ENCODE measurements at places on chromosomes 5 and 9.

DNA sequence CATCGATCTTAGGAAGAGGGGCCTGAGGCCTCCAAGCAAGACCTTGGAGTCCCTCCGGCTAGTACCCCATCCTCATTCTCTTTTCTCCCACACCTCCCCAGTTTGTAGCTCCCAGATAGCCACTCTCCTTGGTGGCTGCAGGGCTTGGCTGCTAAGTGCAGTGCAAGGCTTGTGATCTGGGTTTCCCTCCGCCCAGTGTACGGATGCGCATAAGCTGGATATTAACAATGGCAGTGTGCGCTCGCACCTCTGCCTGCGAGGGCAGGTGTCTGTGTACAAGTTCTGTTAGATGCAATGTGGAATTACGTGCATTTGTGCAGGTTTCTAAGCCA lies 71.0 kb upstream of the TBCA start:
- DNase-seq = no peak

- DNase-seq = peak; percentile 85
These were observed at the start of gene TNIP1 for GRCh38 chr5:151080613-151081430. Gene TNIP1 (minus strand): TSS chr5:151081034. CDS start chr5:151065095, 15,939 bp downstream.

GRCh38 chr9:7549249-7549648 lies 250.3 kb downstream of the DMAC1 start:
- no peak for DNase-seq

DNA sequence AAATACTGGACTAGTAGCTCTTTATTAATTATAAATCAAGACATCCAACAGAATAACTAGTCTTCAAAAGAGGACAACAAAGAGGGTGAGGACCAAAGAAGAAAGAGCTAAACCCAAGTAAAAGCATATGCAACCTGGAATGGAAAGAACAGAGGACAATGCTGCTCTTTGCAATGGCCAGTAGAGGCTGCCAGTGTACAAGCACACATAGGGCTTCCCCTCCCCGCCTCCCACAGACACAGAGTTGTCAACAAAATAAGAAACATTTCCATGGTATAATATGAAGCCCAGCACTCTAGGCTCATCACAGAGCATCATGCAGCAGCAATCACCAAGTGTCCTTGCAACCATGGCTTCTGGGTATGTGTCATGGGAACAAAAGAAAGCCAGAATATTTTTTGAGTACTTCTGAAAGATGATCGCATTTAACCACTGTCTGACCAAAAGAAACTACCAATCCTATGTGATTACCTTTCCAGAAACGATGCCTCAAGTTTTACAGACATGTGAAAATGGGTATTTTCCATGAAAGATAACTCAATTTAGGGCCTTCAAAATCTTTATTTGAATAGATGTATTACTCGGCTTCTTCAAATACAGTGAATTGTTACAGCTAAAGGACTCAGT lies 58.1 kb downstream of the RFX3 start:
- peak; percentile 47 for DNase-seq

DNA sequence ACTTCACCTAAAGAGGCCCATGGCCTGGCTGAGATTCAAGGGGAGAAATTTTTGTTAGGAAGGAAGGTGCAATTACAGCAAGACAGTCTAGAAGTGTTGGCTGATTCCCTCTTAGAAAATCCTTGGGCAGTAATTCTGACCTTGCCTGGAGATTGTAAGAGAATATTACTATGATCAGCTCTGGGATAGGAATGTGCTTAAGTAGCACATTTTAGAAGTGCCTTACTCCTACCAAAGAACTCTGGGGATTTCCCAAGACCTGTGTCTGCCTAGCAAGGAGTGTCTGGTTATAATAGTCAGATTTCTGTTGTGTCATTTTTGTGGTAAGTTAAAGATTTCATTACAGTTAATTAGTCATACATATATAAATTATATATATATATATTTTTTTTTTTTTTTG lies 52.3 kb downstream of the NLN start:
- no peak for DNase-seq

GRCh38 chr5:93165559-93165958 lies 415.5 kb downstream of the NR2F1-AS1 start:
- DNase-seq = no peak

DNA sequence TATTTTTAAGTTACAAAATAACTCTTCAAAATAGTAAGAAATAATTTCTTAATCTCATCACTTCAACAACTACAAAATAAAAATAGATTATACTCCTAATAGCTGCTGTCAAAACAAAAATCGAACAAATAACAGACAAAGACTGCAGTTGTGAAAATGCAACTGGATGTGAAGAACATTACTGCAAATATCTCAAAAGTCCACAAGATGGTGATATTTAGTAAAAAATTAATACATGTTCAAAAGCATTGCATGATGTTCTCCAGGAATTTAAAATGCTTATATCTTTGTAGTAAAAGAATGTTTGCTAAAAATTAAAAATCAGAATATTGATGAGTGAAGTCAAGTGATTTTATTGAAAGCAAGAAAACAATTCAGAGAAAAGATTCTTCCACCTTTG lies 66.2 kb downstream of the MPDZ start:
- no peak for DNase-seq

- DNase-seq = no peak
These were observed 333.5 kb upstream of the ACTBL2 start for GRCh38 chr5:57816108-57816507.

DNA sequence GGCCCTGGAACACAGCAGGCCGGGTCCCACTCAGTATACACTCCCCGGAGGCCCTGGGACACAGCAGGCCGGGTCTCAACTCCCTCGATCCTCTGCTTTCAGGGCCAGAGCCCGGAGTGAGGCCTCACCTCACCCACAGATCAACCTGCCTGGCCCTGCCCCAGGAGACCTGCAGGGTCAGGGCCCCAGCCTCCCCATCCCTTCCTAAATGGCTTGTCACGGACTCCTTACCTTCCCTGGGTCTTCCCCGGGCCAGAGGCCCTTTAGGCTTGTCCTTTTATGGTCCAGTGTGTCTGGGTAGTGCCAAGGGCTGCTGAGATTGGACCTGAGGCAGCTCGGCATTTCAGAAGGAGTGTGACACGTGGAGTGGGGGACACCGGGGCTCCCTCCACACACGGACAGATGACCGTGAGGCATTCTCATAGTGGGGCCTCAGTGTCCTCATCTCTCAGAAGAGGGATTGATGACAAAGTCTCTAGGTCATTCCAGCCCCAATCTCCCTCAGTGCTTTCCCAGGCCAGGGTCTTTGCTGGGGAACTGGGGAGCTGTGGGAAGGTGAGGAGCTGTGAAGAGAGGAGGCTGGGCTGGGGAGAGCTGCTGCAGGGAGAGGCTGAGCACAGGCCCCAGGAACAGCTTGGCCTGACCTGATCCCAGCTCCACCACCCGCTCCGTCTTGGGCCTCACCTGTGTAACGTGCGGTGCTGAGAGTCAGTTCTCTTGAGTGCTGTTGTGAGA lies 18.0 kb upstream of the PLEKHG4B start:
- no peak for DNase-seq

GRCh38 chr5:79333852-79334557 lies 98.1 kb downstream of the JMY start:
- DNase-seq = no peak

- no peak for DNase-seq
These were observed at the start of gene PDCD1LG2 for GRCh38 chr9:5510360-5510931. Gene PDCD1LG2 (plus strand): TSS chr9:5510531. CDS start chr9:5522547, 12,016 bp downstream.

GRCh38 chr9:136711751-136712689 lies at the start of gene DIPK1B:
Gene DIPK1B (plus strand): TSS chr9:136712572. CDS start chr9:136712666, 94 bp downstream.
- no peak for DNase-seq

GRCh38 chr5:76528547-76529331 lies 94.5 kb downstream of the F2RL2 start:
- DNase-seq = no peak

GRCh38 chr5:10300246-10300645 lies 7.5 kb downstream of the CMBL start:
- no peak for DNase-seq

- DNase-seq = no peak
These were observed 18.4 kb downstream of the LSM11 start for GRCh38 chr5:157761690-157762621.

DNA sequence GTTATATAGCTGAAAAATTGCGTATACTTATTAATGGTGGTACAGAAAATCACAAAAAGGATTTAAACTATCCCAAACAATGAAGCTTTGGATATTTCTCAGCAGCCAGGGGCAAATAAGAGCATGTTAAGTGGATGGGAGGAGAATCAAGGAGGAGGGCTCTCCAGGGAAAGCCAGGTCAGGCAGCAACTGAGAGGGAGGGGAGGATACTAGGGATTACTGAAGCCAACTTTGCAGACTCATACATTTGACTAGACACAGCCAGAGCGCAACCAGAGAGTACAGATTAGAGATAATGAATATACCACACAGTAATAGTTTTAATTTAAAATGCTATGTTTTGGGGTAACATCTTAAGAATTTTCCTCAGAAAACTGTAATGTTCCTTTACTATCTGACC lies 360.2 kb downstream of the HCN1 start:
- DNase-seq = no peak

DNA sequence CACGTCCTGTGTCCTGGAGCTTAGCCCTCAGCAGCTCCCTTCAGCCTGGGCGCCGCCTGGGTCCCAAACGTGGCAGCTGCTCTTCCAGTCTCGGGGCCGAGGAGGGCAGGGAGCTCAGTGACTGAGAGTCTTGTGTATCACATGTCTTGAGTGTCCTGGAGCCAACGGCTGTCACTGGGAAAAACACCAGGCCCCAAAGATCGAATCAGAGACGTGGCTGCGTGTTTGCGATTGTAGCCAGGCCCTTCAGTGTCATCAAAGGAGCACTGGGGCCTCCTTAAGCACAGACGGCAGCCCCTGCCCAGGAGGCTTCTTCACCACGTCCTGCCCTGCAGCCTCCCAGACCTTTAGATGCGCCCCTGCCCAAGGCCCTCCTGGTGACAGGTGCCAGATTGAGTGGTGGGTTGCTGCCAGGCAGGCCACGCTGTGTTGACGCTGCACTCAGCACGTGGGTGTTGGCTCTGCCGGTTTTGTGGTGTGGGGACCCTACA lies 5.7 kb upstream of the EXOC3 start:
- DNase-seq = no peak

DNA sequence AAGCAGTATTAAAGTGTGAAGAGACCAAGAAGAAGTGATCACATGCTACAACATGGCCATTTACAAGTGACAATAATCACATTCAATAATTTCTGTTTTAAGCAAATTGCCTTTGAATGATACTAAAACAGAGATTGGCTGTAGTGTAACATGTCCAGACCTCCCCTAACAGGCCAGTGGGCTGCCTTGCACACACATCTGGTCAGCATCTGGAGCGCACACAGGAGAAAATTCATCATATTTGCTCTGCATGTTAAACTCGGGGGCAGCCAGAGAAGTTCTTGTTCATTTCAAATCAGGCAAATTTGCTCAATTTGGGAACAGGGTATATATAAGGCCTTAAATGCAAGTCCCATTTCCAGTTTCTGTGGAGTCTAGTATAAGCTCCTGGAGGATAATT lies 111.1 kb upstream of the FBXL7 start:
- no peak for DNase-seq

GRCh38 chr9:122318284-122318683 lies 52.5 kb upstream of the PTGS1 start:
- no peak for DNase-seq

DNA sequence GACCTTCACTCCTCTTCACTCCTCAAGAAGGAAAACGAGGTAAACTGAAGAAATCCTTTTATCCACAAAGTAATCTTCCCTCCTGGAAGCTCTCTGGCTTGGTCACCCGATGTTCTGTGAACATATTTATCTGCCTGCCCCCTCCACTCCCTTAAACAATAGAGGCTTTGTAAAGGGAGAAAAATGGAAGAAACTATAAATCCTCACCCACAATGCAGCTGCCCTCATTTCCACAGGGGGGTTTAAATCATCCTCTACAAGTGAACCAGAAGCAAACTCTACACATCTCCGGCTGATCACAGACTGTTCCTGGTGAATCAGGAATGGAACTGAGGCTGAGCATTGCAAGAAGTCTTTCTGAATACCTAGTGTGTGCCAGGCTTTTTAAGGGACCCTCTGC lies 7.2 kb downstream of the INSYN2B start:
- DNase-seq = no peak

DNA sequence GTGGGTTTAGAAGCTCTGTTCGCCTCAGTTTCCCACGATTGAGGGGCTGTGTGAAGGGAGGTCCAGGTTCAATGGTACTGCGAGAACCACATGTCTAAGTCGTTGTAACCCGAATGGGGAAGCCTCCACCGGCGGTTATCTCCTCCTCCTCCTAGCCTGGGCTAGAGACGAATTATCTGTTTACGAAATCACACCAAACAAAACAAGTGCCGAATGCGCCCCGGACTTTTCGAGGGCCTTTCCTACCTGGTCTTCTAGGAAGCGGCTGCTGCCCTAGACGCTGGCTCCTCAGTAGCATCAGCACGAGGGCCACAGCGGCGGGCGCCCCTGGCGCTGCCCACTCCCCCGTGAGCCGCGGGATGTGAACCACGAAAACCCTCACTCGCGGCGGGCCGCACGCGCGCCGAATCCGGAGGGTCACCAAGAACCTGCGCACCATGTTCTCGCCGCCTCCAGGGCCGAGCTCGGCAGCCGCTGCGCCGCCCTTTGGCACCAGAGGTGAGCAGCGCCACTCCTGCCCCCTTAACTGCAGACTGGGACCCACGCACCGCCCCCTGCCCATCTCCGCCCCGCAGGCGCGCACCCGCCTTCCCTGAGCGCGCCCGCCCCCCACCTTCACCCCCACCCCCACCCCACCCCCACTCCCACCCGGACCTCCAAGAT lies at the start of gene CDKN2A:
TSS of gene CDKN2A (minus strand) at position 500 of the 663 bp plus-strand sequence.
- DNase-seq = no peak

- no peak for DNase-seq
These were observed 39.6 kb upstream of the TRIM36 start for GRCh38 chr5:115209279-115209678.

DNA sequence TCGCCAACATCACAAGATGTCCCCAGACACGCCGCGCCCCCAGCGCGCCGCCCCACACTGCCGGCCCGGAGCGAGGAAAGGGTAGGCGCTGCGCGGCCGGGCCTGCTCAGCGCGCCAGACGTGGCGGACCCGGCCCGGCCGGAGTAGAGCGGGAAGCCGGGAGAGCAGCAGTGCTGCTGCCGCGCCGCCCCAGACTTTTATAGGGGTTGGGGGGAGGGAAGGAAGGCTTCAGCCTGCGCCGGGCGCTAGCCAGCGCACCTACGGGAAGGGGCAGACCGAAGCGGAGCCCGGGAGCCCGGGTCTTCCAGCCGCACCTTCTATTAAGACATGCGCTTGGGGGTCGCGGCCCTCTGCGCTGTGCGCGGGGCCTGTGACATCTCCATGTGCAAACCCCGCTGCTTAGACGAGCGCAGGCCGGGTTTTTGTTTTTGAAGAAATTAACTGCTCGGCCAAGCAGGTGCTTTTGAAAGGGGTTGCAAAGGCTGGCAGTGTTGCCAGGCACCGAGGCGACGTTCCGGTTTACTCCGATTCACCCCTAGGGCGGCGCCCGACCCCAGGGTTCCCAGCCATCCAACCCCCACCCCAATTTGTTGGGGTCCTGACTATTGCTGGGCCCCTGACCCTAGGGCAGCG lies 353 bp upstream of the PAX5 start:
- no peak for DNase-seq

- no peak for DNase-seq
These were observed 546.7 kb upstream of the DMAC1 start for GRCh38 chr9:8346296-8346695.

DNA sequence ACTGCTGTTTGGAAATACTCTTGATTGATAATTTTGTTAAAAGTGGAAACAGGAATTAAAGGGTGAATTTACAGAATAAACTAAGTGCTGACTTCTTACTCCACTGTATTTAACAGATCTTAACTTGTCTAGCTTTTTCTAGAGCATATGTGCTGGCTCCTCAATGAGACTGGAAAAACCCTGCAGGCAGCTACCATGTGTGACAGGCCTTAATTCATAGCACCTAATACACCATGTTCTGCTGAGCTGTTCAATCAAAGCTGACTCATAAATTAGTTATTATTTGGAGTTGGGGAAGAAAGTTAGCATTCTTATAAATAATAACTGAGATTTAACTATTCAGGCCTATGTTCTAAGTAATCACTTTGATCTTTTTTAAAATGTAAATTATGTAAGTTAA lies 29.4 kb downstream of the CTNNAL1 start:
- DNase-seq = no peak

All from activated T-cell treated with anti-CD3 and anti-CD28 coated beads for 4 hours (primary cell).